Activated CD4-positive, alpha-beta T cell treated with anti-CD3 and anti-CD28 coated beads for 36 hours (primary cell): ENCODE measurements at places on chromosomes 3 and 15.

GRCh38 chr3:147420353-147421183, 11.4 kb downstream of the ZIC1 start:
- DNase-seq, result no peak

DNA sequence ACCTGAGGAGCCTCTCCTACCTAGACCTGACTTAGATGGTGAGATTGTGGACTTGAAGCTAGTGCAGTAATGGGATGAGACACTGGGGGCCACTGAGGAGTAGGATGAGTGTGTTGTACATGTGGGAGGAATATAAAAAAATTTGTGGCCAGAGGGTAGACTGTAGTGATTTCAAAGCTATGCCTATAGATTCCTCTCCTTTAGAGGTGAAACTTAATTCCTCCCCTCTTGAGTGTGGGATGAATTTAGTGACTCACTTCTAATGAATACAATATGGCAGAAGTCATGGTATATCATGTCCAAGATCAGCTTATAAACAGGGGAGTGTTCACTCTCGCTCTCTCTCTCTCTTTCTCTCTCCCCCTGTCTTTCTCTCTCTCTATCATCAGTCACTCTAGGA, 6.7 kb downstream of the ZNF860 start:
- DNase-seq, result no peak

DNA sequence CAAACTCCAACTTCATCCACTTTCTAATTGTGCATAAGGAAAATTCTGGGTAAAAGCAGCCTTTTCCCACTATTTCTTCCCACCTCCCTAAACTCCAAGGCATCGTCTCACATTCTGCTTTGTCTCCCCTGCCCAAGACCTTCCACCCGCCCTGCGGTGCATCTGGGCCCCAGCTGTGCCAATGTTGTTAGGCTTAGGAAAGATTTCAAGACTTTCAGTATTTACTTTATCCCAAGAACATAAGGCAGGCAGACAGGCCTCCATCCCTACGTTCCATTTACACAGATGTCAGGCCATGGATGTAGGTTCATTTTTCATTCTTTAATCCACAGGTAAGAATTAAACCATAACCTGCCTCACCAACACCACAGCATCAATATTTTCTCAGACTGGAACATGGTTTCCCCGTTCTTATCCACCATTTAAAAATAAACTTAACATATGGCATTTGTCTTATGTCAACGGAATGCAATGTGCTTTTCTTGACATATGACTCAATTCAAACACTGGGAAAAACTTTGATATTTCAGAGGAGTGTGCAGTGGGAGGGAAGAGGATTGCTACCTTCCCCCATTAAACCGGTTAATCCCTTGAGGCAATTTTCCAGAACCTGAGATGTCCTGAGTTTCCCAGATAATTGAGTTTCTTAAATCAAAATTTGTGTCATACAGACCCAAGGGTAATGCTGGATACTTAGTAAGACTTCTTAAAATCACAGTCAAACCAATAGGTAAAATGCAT, 238.0 kb upstream of the LRIG1 start:
- no peak for DNase-seq

DNA sequence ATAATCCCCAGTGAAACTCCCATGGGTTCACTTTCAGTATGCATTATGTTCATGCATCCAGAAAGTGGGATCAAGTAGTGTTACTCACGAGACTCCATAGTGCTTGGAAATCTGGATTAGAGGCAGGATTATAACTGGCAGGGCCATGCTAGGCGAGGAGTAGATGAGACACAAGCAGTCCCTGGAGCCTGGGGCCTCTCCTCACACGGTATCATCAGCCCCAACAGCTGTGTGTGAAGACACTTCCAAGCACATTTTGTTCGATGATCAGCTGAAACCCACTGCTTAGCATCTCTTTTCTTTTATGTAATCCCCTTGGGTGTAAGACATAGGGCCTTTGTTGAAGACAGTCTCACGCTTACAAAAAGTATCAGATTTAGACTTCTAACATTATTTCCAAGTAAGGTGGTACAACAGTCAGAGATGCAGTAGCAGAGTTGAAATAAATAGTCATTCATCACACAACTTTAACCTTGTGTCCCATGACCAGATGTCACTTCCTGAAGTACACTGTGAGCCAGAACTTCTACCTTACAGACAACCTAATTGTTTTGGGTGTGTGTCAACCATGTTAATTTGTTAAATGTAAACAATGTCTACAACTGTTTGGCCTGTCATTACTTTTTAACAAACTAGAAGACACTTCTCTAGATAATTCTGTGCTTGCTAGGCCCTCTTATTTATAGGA, 116.9 kb downstream of the GADL1 start:
- no peak for DNase-seq

GRCh38 chr3:138438896-138439295, 4.5 kb downstream of the ESYT3 start:
- DNase-seq, result no peak

DNA sequence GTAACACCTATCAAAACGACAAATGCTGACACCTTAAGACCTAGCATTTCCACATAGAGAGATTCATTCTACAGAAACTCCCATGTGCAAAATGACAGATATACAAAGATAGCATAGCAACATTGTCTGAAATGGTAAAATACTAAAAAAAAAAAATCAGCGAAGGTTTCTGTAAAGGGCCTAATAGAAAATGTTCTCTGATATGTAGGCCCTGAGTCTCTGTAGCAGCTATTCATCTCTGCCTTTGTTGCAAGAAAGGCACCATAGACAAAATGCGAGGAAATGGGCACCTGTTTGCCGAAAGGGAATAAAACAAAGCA, 631 bp upstream of the MFGE8 start:
- DNase-seq, result no peak

DNA sequence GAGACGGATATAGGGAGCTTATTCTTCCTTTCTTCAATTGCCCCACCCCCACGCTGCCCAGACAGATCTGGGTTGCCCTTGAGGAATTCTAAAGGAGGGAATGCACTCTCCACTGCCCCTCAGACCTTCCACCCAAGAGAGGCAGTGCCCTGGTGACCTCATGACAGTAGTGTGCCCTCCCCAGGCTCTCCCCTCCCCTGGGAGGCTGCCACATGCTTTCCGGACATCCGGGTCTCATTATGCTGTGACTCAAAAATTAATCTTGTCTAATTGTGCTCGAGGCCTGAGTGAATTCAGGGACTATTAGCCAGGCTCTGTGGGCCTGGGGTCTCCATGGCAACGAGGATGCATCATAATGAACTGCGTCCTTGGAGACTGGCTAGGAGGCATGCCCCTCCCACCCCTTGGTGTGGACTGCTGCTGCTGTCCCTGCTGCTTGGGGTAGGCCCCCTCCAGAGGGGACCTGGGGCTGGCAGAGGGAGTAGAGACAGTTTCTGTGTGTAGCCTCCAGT, 20.8 kb downstream of the CORO2B start:
- no peak for DNase-seq

GRCh38 chr15:26868029-26868685, 1.3 kb downstream of the GABRA5 start:
- no peak for DNase-seq

DNA sequence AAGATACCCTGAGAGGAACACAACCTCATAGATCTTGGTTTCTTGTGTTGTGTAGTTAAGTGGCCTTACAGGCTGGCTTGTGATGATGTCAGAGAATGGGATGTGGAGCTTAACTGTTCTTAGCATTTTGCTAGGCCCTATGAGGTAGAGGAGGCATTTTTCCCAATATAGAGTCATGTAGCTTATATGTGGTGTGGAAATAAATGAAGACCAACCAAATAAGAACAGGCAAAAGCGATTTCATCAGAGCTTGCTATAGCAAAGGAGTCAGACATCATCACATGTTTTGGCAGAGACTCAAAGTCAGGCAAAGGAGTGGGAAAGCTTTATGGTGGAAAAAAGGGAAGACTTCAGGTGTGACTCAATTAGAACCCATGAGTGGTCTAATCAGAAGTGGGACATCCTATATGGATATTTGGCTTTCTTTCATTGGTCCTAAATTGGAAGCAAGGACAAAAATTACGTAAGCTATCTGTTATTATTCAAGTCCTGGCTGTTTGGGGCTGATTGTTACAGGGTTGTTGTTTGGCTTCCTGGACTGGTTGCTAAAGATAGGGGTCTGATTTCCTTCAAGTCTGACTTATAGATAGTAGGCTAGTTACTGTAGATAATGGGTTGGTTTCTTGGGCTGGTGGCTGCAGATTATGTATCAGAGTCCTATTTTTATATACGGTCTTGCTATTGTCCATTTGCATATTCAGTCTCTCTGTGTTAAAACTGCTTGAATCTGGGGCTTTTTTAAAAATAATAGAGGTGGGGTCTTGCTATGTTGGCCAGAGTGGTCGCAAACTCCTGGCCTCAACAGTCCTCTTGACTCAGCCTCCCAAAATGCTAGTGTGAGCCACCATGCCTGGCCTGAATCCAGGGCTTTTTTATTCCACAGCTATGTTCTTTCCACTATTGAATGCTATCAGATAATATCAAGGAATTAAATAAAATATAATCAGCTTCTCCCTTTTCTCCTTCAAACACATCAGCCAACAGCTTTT, 30.3 kb upstream of the SETD2 start:
- DNase-seq, result no peak

DNA sequence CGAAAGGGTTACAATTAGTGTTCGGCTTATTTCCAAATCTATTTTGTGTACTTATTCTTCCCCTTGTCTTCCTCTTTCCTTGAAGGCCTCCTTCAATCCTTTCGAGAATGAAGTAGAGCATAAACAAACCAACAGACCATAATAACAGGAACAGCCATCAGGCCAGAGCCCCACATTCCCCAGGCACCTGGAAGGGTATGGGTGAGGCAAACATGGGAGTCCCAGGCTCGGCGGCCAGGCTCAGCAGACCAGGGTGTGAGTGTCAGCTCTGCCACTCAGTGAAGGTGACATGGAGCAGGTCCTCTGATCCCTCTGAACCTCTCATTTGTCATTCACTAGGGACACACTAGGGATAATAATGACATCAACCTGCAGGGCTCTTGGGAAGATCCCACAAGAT, 13.8 kb downstream of the ALS2CL start:
- no peak for DNase-seq

GRCh38 chr3:33582234-33582633, 135.8 kb downstream of the CLASP2 start:
- no peak for DNase-seq

DNA sequence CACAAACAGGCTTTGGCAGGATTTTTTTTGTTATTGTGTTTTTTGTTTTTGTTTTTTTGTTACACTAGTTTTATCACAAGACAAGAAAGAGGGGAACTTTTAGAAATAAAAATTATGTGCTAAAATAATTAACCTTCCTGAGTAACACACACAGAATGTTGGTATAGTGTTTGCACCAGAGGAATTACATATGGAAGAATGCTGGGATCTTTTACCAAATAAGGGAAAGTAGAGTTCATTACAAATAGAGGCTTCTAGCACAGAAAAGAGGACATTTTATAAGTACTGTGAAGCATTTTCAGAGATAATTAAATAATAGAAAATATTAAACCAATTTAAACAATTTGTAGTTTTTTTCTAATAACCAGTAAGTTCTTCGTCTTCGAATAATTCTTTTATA, 116.0 kb downstream of the IGF1R start:
- DNase-seq, result no peak

DNA sequence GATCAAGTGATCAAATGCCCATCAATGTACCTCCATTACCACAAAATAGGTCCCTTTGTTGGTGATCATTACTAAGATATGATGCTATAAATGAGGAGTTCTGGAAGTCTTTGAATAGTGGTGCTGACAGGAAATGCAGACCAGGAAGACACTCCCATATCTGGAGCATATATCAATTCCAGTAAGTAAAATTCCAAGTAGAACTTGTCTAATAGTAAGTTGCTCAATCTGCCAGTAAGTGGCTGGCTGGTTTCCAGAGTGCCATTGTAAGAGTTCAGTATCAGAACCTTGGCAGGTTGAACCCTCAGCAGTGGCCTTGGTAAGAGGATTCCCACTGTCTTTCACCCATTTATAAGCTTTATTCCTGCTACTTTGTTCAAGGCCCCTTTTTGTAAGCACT, 379.9 kb upstream of the RBMS3 start:
- DNase-seq, result no peak

GRCh38 chr15:96331144-96331944, 844 bp downstream of the NR2F2 start:
- no peak for DNase-seq

GRCh38 chr3:22366781-22367180, 615.8 kb upstream of the ZNF385D start:
- DNase-seq, result no peak

GRCh38 chr3:188111002-188111584, 42.9 kb upstream of the LPP start:
- no peak for DNase-seq

- DNase-seq, result peak; percentile 66
These were observed 65.1 kb downstream of the HMCES start for GRCh38 chr3:129343643-129344360.

DNA sequence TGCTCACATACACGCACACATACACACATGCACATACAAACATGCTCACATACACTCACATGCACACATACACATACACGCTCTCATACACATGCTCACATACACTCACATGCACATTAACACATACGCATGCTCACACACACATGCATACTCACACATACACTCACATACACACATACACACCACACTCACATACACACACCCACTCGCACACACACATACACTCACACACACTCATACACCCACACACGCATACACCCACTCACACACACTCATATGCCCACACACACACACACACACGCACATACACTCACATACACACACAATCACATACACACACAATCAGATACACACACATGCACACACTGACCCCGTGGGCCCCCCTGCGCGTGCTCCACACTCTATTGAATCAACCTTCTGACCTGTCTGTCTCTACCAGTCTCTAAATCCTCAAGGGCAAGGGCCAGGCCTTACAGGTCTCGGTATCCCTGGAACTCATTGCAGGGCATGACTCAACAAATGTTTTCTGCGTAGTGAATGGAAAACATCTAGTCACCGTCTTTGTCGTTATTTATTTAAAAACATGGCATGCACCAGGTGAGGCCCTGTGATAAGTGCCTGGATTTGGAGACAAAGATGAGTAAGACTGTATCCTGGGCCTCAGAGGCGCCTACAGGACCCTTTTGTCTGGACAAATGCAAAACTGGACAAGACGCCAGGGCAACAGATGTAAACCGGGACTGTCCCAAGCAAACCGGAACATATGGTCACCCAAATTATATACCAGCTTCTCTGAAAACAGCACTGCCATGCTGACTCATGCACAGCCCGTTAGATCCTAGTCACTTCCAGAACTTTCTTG, 41.8 kb downstream of the GRK7 start:
- DNase-seq, result no peak

- no peak for DNase-seq
These were observed 638.6 kb upstream of the TBL1XR1 start for GRCh38 chr3:177835917-177836316.

- DNase-seq, result no peak
These were observed 23.0 kb downstream of the OIP5 start for GRCh38 chr15:41309226-41309905.

- no peak for DNase-seq
These were observed 54.2 kb downstream of the MEIS2 start for GRCh38 chr15:37045859-37046740.
